ENCODE measurements at places on chromosomes 13 and 19. TPM values are rescaled to one million over a fixed set of nuclear protein-coding genes. Genes with fewer than 3 reads are reported as not detected.

- DNase-seq, result no peak
Observed at GRCh38 chr13:48491423-48492095, 41.3 kb downstream of the RCBTB2 start.

GRCh38 chr13:46757640-46758039 lies 39.3 kb downstream of the ESD start:
- no peak for DNase-seq

GRCh38 chr13:94620286-94620896 lies 18.7 kb downstream of the GPR180 start:
- DNase-seq, result peak; percentile 45

Gene POSTN
- total RNA-seq, result 3.0 TPM

Gene RNF113B
- not detected for total RNA-seq

Gene C3
- 1.9 TPM for total RNA-seq

GRCh38 chr19:45816236-45817009 lies 1.3 kb upstream of the RSPH6A start:
- no peak for DNase-seq

DNA sequence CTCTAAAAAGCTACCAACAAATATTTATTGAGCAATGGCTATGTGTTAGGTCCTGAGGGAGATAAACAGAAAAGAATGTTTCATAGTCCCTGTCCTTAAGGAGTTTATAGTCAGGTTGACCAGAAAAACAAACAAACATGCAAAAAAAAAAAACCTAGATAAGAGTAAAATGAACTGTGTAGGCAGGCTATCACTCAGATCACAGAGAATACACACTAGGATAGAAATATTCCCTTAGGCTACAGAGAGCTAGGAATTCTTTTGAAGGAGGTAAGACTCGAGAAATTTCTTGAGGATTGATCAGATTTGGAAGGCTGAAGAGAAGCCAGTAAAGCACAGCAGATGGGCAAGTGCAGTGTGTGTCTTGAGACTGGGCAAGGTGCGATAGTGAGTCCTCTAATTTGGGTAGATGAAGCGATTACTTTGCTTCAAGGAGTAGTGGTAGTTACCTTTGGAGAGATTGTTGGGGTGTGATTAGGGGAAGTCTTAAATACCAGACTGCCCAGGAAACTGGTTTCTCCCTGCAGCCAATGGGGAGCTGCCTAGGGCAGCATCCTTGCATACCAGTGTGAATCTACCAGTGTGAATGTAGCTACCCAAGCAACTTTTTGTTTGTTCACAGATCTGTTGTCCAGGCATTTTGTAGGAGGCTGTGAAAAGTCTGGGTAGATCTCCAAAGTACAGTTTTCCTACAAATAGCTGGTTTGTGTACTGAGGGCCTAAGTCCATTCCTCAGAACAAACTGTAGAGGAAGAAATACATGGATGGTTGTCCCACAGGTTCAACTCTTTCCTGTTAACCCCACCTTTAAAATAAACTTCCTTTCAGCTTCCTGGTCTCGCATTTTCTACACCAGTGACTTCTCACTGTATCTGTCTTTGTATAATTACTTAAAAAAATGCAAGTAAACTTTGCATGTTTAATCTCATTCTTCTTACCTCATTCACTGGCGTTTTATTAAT lies 314.1 kb downstream of the KLF5 start:
- no peak for DNase-seq

GRCh38 chr13:67161176-67161575 lies 69.0 kb downstream of the PCDH9 start:
- no peak for DNase-seq

DNA sequence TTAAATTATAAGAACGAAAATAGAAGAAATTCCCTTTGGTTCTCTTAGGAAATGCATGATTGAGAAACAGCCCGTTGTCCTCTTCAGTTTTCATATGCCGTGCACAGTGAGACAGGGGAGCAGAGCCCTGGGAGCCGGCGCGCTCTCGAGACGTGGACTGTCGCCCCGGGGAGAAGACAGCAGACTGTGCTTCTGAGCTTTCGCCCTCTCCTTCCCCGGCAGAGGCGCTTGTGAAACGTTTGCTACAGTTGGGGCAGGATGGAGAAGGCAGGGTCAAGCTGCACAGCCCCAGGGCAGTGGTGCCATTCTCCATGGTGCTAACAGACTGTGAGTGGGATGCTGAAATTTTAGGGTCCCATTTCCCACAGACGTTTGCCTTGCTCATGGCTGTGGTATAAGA lies 192.2 kb upstream of the KL start:
- DNase-seq, result peak; percentile 3

Gene C19orf33
- 316 TPM for total RNA-seq

- DNase-seq, result peak; percentile 26
Observed at GRCh38 chr19:15025217-15025616, 24.1 kb upstream of the CASP14 start.

Gene LILRB5
- not detected for total RNA-seq

Gene C19orf67
- not detected for total RNA-seq

DNA sequence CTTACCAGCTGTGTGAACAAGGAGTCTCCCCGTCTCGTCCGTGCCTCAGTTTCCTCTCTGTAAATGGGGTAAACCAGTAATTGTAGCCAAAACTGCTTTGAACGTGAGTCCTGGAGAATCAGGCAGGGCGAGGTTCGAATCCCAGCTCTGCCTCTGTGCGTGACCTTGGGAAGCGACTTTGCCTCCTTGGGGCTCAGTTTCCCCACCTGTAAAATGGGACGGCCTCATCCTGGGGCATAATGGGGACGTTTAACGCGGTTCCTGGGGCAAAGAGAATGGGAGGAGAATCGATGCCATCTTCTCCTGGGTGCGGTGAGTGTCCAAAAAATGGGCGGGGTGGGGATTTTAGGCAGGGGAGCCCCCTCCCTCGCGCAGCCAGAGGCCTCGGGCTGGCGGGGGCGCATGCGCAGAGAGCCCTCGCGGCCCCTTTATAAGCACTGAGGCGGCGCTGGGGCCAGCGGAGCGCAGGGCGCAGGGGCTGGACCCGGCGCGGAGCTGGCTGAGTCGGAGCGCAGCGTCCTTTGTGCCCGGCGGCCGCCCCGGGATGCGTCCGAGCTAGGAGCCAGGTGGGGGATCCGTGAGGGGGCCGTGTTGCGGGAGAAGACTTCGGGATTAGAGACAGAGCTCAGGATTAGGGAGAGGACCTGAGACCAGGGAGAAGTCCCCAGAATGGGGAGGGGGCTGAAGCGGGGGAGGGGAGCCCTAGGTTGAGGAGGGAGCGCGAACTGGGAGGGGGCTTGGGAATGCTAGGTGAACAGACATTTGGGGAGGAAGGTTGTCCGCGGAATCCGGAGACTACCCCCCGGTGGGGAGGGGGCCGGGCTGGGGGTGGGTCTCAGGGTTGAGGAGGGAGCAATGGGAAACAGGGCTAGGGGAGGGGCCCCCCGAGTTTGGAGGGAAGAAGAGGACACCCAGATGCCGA lies at the start of gene NCAN:
Gene NCAN (plus strand): TSS at position 460 of the 922 bp plus-strand sequence. CDS start 4,996 bp downstream, outside the sequence.
- DNase-seq, result no peak

Gene RDH8
- total RNA-seq, result not detected

GRCh38 chr19:1471515-1472160 lies 7.4 kb downstream of the C19orf25 start:
- DNase-seq, result no peak

DNA sequence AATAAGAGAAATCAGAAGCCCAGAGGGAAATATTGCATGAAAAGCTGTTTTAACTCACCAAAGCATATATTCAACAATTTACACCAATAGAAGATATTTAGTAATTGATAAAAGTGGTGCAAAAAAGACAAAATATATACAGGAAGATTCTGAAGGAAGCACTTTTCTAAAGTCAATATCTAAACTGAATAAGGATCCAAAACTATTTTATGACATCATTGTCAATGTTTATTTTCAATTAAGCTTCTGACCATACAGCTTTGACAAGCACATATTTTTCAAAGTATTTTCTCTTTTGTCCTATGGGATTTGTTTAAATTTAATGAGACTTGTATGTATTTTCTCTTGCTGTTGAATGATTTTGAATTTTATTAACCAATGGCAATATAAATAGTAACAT lies 1716.1 kb downstream of the OLFM4 start:
- DNase-seq, result no peak

DNA sequence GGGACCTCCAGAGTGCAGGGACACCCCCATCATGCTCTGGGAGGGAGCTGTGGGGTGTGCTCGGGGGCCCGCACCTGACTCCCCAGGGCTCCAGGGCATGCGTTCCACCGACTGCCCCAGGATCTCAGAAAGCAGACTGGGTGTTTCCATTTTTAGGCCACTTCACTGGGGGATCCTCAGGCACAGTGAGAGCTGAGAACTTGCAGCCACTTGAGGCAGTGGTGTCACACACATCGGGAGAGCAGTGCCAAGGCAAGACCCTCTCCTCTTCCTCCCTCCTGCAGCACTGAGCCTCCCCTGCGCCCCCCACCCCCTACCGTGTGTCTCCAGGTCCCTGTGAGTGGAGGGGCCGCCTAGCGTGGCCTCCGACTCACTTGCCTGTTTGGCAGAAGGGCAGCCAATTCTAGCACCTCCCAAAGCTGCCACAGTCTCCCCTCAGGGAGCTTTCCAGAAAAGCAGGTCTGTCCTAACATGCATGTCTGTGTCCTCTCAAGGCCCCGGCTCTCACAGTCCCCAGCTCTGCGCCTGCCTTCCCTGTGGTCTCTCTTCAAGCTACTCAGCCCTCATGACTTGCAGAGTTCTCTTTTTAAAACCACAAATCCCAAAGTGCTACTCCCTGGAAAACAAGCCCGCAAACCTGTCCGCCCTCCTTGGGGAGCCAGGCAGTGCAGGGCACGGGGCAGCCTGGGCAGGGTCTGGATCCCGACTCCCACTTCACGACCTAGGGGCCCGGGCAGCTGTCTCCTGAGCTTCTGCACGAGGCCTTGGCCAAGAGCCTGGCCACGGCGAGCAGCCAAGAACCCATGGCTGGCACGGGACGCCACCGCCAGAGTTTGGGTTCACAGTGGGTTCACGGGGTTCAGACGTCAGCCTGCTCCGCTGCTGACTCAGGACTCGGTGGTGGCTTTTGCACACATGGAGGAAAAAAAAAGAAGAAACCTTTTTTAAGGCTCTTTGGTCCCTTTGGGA lies 94.1 kb downstream of the STK24 start:
- DNase-seq, result no peak

Gene DCT
- total RNA-seq, result not detected

- no peak for DNase-seq
Observed at GRCh38 chr19:23799321-23799720, 40.6 kb upstream of the ZNF681 start.

DNA sequence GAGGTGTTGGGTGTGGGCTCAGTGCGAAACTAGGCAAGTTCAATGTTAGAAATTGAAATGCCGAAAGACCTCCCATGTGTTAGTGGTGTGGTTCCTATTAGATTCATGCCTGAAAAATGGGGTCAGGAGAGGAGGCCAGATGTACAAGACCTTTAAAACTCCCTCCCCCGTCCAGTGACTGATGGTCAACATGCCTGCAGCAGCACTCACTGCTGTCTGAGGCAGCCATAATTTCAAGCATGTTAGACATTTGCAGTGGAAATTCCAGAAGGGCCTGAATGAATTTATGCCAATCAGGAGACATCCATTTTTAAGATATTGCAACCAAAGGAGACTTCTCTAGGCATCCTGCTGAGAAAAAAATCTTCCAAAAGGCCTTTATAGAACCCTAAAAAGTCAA lies 426.9 kb upstream of the NBEA start:
- no peak for DNase-seq
